ENCODE measurements at places on chromosomes 7 and 10.
A peak's percentile ranks its signal among the peaks of the same experiment; 100 is the strongest.

DNA sequence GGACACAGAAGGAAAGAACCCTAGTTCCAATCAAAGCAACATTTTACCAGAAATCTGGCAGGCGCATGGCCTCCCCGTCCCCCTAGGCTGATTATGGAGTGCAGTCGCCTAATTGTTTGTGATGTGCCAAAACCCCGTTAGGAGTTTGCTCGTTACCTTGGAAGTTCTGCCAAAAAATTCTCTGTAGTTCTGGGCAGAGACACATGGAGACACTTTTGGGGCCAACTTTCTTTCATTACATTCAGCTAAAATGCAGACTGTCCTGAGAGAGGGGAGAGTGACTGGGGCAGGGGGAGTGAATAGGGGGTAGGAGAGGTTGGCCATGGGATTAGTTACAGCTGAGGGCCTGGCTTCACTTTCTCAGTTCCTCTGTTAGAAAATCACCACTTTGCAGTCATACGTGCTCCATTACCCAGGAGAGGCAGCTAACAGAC lies 158.0 kb upstream of the NPVF start:
- DNase-seq: no peak

GRCh38 chr7:66905689-66906088 lies 15.3 kb upstream of the TMEM248 start:
- no peak for DNase-seq

DNA sequence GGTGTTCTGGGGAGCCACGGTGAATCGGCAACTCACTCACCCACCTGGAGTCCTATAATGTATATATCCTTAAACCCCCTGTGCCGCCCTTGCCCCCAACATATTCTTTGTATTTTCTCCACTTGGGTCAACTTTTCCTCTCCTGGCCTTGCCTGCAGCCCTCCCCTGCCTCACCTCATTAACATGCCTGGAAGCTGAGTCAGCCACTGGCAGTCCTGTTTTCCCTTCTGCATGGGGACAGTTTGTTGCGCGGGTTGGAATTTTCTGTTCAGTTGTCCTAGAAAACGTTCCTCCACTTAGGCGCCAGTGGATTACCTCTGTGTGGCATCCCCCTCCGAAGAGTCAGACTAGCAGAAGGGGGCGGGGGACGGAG lies 97.4 kb downstream of the C10orf105 start:
- no peak for DNase-seq

DNA sequence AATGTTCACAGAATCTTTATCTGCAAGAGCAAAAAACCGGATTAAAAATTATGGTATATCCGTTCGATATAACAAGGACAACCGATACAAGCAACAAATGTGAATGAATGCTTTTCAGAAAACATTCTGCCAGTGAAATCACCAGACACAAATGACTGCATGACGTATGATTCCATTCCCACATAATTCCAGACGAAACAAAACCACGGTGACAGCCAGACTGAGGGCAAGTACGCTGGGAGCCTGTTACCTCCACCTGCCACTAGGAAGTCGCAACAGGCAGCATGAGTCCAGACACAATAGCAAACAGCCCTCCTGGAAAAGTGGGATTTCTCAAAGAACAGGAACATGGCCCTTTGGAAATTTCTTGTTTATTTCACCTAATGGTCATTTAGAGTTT lies 41.7 kb downstream of the MAD1L1 start:
- no peak for DNase-seq

DNA sequence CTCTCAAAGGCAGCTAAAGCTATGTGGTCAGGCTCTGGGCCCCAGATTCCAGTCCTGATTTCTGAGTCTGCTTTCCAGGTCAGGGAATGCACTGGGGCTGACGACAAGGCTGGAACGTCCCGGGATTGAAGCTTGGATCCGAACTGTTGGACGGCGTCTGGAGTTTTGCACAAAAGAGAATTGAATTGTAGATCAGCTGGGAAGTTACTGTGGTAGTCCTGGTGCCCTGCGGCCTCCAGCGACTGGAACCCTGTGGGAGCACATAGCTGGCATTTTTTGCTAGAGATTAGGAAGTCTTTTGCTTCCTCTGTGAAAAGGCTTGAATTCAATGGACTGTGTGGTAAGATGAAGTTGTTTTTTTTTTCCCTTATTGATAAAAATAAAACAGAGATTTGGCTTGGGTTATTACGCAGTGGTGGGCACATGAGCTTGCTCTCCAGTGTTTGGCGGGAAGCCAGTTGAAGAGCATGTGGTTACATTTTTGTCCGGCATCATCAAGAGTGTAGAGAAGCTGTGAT lies at the start of gene HK1:
Gene HK1 (plus strand): TSS at position 51 of the 518 bp plus-strand sequence.
- DNase-seq: no peak

DNA sequence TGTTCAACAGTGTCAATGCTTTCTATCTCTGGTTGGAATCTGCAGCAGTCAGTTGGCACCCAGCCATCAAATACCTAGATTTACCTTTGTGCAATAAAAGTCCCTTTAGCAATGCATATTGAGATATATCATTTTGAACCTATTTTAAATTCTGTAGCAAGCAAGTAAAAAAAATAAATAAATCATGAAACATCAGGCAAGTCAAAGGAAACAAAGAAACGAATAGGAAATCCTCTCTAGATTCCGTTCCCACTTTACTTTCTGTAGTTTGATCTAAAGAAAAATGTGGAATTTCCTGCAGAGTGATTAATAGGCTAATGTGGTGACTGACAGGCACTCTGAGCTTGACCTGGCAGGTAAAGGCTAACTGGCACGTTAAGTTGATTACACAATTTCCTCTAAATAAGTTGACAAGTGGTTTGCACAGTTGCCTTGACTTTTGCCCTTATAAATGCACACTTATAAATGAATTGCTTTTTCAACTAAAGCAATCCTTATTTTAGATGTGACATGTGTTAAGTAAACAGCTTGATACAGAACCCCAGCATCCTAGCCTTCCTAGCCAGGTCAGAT lies 208.1 kb upstream of the TCF7L2 start:
- DNase-seq: peak; percentile 52

- no peak for DNase-seq
Measured at GRCh38 chr10:22338931-22339330, 6.4 kb upstream of the SPAG6 start.

- DNase-seq: no peak
Measured at GRCh38 chr7:50477640-50478039, 27.5 kb upstream of the FIGNL1 start.

DNA sequence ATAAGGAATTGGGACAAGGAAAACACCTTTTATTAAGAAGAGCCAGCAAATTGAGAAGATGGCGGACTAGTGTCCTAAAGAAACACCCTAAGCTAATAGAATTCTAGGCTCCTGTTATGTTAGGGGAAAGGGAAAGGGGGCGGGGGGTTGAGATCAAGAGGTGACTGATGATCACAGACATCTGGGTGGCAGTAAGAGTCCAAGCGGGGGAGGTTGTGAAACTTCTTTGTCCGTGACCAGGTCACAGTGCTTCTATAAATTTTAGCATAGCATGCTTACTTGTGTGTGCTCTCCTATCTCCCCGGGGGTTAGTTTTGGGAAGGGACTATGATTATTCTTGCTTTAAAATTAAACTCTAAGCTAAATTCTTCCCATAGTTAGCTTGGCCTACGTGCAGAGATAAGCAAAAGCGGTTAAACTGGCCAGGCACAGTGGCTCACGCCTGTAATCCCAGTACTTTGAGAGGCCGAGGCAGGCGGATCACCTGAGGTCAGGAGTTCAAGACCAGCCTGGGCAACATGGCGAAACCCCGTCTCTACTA lies 262.1 kb downstream of the SKIDA1 start:
- no peak for DNase-seq

- peak; percentile 20 for DNase-seq
Measured at GRCh38 chr7:131897016-131897789, 340.8 kb upstream of the PODXL start.

DNA sequence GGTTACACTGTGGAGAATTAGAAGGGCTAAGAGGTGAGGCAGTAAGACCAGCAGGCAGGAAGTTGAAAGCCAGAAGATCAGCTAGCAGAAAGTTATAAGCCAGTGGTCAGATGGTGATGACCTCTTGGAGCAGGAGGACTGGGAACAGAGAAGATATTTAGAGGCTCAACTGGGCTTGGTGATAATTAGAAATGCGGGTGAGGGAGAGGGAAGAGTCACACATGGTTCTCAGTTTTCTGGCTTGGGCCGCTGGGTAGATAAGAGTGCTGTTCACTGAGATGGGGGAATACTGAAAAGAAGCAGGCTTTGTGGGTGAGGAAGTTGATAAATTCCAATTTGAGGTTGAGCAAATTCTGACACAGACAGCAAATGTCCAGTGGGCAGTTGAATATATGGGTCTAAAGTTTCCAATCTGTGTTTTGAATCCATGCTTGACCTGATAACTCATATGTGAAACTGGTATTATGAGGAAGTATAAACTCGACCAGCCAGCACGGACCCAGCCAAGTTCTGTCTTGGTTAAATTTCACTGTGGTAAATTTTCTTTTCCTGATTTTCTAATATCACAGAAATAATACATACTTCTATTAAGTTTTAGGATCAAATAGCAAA lies 22.7 kb downstream of the LSMEM1 start:
- DNase-seq: no peak

DNA sequence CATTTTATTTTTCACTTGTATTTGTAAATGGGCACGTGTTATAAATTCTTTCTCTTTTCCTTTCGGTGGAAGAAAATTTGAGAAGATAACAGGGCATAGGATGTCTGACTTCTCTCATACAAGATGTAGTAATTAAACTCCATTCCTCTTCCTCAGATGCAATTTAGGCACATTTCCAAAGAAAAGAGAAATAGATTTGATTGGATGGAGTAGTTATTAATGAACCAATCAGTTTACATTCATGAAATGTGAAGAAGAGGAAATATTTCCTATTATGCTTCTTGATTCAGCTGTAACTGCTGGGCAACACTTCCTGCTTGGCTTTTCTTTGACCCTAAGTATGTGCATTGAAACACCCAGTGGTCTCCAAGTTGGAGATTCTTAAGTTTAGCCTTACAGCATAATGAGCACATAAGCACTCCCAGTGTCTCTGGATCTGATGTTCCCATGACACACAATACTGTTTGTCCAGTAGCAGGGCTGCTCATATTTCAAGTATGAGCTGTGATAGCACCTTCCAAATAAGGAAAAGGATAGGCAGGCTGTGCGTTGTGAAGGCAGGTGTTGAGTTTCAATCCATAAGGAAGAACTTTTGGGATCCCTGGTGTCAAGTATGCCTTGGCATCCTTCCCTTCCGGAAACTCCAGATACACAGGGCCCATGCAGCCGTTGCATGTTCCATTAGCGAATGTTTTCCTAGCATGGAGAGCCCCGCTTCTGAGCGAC lies 33.4 kb upstream of the COBL start:
- DNase-seq: peak; percentile 85

- DNase-seq: peak; percentile 92
Measured at GRCh38 chr7:322111-322671, 32.2 kb downstream of the FOXL3 start.

GRCh38 chr7:112981966-112982365 lies 104.7 kb downstream of the GPR85 start:
- no peak for DNase-seq

- DNase-seq: no peak
Measured at GRCh38 chr10:82621680-82622079, 746.7 kb downstream of the NRG3 start.

DNA sequence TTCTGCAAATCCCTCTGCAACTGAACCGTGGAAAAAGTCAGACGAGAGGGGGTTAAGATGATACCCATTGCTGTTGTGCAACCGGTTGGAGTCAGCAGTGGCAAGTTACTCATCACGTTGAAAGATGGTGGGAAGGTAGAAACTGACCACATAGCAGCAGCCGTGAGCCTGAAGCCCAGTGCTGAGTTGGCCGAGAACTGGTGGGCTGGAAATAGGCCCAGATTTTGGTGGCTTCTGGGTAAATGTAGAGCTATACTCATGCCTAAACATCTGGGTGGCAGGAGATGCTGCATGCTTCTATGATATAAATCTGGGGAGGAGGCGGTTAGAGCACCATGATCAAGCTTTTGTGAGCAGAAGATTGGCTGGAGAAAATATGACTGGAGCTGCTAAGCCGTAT lies 78.6 kb downstream of the ARL5B start:
- DNase-seq: no peak

DNA sequence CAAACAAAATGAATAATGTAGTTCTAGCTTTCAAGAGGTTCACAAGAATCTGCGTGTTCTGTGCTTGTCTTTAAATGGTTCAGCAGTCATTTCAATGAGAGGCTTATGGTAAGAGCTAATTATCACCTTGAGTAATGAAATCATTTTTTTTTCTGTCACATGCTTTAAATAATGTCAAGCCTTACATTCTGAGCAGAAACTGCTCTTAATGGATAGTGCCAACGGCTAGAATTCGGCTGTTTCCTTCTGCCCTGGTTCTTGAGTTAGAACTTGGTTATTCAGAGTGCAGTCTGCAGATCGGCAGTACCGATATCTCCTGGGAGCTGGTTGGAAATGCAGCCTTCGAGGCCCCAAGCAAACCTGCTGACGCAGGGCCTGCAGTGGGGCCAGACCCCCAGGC lies 316.2 kb downstream of the CAMK1D start:
- no peak for DNase-seq

DNA sequence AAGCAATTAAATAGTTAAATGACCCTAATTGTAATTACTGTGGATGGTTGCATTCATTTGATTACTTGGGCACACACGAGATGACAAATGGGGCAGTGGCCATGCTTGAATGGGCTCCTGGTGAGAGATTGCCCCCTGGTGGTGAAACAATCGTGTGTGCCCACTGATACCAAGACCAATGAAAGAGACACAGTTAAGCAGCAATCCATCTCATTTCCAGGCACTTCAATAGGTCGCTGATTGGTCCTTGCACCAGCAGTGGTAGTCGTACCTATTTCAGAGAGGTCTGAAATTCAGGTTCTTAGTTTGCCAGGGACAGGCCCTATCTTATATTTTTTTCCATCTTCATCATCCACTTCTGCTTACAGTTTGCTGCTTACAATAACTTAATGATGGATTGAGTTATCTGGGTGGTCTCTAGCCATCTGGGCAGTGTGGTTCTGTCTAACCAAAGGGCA lies 8.3 kb downstream of the PCBD1 start:
- DNase-seq: peak; percentile 86

DNA sequence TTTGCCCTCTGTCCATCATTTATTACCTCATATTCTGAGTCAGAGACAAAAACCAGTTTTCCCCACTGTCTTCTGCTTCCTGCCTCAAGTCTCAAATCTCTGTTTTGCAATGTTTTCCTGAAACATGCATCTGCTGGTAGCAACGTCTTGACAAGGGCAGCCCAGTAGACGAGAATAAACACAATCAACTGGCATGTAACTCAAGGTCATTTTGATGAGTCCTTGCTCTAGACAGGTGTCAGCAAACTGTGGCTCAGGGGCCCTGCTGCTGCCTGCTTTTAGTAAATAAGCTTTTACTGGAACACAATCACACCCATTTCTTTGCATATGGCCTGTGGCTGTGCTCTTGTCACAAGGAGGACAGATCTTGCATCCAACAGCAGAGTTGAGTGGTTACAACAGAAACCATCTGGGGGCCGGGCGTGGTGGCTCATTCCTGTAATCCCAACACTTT lies 59.8 kb downstream of the ITIH5 start:
- no peak for DNase-seq

Data from colonic mucosa (tissue), 4 donors.